Left renal pelvis (tissue), 4 donors: ENCODE measurements at places on chromosomes 12 and 14. TPM values are rescaled to one million over a fixed set of nuclear protein-coding genes. Genes with fewer than 3 reads are reported as not detected.
A peak's percentile ranks its signal among the peaks of the same experiment; 100 is the strongest.

The ACSM4 gene
- 0.09 TPM for polyA plus RNA-seq

- DNase-seq: no peak
Observed at GRCh38 chr14:73467800-73468199, 9.5 kb upstream of the NUMB start.

GRCh38 chr12:130961921-130962451, 8.3 kb downstream of the ADGRD1 start:
- no peak for DNase-seq

The CLEC14A gene
- polyA plus RNA-seq: 10.8 TPM

The ZNF705A gene
- polyA plus RNA-seq: not detected

The FICD gene
- 3.9 TPM for polyA plus RNA-seq

DNA sequence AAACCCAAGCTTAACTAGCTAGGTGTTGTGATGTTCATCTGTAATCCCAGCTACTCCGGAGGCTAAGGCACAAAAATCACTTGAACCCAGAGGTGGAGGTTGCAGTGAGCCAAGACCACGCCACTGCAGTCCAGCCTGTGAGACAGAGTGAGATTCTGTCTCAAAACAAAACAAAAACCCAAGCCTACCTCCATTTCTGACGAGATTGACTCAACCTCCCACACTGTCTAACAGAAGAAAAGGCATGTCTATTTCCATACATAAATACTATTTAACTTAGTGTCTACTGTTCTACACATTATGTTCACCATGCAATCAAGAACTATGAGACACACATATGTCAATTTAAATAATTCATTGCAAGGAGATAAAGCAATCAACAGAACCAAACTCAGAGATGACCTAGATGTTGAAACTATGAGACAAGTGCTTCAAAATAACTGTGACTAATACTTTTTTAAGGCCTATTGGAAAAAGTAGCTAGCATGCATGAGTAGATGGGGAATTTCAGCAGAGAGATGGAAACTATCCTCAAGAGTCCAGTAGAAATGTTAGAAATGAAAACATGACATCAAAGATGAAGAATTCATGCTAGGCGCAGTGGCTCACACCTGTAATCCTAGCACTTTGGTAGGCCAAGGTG, 75.9 kb upstream of the DHRS4 start:
- DNase-seq: no peak

GRCh38 chr12:42364692-42365091, 38.7 kb downstream of the PPHLN1 start:
- DNase-seq: no peak

GRCh38 chr14:24411443-24412389, 12.9 kb downstream of the NYNRIN start:
- DNase-seq: no peak

DNA sequence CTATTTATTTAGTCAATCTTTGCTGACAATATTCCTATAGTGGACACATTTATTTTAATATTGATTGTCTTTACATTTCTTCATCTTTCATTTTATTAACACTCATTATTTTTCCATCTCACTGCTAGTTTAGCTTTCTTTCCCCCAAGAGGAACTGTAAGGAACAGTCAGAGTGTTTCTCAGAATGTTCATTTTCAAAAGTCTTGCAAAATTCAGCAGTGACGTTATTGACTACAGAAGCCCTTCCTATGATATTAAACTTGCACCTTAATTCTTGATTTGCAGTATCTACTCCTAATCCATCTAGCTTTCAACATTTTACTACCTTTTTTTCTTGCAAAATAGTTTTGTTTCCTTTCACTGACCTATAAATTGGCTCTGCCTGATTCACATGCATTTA, 13.0 kb downstream of the CLEC2B start:
- no peak for DNase-seq

The BEST3 gene
- 0.34 TPM for polyA plus RNA-seq

- peak; percentile 86 for DNase-seq
Observed at GRCh38 chr12:3097186-3097804, 20.1 kb downstream of the TSPAN9 start.

DNA sequence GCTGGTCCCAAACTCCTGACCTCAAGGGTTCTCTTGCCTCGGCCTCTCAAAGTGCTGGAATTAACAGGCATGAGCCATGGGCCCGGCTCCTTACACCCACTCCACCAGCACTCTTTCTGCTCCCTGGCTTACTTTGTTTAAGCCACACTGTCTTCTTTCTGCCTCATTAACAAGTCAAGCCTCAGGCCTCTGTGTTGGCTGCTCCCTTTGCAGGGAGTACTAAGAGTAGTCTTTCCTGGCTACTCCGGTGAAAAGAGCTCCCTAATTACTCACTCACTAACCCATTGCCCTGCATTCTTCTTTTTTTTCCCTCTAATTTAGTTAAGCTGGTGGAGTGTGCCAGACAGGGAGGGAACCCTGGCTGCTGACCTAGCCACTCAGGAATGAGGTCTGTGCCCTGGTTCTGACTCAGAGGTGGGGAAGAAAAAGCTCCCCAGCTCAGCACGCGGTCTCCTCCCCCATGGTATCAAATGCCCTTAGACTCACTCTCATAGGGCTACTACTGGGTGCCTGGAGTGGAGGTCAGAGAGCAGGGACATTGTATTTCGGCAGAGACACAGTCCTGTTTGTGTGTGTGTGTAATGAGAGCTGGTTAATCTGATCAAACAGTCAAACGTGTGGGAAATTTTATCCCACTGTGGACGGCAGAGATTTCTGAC, 19.8 kb downstream of the GALNT6 start:
- peak; percentile 71 for DNase-seq

DNA sequence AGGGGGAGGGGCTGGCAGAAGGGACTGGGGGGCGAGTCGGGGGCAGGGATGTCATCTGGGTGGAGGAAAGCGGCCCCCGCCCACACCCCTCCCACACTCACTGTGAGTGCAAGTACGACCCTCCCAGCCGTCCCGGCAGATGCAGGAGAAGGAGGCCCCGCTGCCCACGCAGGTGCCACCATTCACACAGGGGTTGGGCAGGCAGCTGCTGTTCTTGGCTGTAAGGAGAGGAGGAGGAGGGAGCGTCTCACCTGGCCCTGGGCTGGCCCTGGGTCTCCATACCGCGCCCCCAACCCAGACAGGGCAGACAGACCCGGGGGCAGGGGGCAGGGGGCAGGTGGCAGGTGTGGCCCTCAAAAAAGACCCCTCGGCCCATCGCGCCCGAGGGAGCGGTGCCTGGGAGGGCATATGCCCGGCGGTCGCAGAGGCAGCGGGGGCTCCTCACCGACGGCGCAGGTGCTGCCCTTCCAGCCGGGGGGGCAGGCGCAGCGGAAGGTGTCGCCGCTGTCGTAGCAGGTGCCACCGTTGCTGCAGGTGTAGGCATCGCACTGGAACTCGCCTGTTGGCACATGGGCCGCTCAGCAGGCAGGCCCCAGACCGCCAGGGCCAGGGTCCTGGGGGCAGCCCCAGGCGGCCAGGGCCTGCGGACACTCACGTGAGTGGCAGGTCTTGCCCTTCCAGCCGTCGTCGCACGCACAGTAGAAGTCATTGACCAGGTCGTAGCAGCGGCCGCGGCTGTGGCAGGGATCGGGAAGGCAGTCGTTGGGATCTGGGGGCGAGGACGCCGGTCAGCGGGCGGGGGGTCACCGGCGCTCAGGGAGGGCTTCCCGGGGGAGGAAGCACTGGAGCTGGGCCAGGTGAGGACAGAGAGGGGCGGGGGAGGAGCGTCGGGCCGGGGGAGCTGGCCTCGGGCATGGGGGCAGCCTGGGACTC, 20.6 kb downstream of the JAG2 start:
- no peak for DNase-seq

DNA sequence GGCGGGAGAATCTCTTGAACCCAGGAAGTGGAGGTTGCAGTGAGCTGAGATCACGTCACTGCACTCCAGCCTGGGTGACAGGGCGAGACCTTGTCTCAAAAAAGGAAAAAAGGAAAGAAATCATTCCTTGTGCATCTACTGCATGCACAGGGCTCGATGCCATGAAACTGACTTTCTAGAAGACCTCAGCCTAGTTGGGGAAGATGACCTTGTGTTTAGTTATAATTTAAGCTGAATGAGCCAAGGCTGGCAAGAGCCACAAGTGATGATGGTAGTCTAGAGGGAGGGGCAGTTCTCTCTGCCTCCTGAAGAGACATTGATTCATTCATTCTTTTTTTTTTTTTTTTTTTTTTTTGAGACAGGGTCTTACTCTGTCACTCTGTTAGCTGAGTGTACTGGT, 24.2 kb downstream of the ACACB start:
- DNase-seq: no peak
